IMR-90 (cell line): ENCODE measurements at places on chromosomes 3 and 15.

GRCh38 chr15:80480909-80481308, 76.7 kb downstream of the ARNT2 start:
- DNase-seq, result peak; percentile 97

DNA sequence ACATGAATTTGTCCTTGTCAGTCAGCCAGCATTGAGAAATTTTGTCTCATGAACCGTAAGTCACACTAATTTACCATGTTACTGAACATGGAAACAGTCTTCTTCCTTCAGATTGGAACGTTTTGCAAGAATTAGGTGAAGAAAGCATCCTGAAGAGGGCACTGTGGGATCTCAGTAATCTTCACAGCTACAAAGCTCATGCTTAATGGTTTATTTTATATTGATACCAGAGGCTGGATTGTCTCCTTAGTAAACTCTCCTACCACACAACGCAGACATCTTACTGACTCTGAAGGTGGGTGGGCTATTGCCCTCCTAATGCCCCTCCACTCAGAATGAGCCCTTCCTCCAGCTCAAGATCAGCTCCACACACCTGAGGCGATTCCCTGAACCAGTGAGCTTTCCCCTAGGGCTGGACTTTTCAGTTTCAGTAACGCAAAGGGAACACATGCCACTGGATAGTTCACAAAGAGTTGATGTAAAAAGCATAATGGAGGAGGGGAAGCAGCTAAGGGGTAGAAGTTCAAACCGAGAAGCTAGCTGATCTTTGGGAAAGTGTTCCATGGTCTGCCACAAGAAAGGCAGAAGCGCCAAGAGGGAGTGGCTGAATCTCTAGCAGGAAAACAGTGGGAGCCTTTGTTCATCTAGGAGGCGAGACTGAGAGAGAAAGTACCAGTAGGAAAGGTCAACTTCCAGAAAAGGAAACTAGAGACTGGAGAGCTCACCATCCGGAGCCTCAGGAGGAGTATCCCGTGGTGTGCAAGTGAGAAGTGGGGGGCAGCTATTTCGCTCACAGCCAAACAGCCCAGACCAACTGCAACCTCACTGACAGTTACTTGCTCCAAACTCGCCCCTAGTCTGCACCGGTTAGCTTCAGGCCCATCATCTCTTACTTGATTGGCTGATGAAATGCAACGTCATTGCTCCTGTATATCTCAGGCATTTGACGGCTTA, at the start of gene SLC9C1:
TSS of gene SLC9C1 (minus strand) at position 849 of the 954 bp plus-strand sequence. CDS start 7,425 bp downstream, outside the sequence.
- peak; percentile 74 for DNase-seq

DNA sequence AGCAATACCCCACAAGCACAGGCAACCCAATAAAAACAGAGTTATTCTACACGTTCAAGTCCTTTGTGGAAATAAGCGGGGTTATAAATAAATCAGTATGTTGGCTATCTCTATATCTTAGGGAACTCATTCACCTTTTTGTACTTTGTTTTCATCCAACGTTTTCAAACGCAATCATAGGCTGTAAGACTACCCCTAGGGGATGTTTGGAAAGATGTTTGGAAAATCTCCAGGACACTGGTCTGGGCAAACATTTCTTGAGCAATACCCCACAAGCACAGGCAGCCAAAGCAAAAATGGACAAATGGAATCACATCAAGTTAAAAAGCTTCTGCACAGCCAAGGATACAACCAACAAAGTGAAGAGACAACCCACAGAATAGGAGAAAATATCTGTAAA, 70.1 kb downstream of the CLDN11 start:
- DNase-seq, result peak; percentile 78

- DNase-seq, result no peak
Observed at GRCh38 chr15:43085921-43086320, 19.9 kb downstream of the UBR1 start.

GRCh38 chr3:30285188-30286006, 321.0 kb upstream of the TGFBR2 start:
- no peak for DNase-seq

- no peak for DNase-seq
Observed at GRCh38 chr15:92151741-92152140, 241.9 kb upstream of the ST8SIA2 start.

DNA sequence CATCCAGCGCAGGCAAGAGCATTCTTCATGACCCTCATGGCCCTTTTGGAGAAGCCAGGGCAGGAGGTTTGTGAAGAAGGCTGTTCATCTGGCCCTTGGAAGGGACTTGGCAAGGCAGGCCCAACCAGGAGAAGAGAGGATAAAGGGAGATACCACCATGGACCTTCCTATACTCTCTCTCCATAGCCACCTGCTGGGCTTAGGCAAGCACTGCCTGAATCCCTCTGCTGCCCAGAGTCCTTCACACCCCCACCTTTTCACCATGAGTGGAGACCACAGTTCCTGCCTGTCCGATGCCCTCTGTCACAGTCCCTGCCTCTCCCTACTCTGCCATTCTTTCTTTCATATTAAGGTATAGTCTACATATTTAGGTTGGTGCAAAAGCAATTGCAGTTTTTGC, 10.6 kb upstream of the SFMBT1 start:
- peak; percentile 24 for DNase-seq

GRCh38 chr3:186307594-186308221, 54.3 kb downstream of the DGKG start:
- DNase-seq, result peak; percentile 52

- DNase-seq, result peak; percentile 87
Observed at GRCh38 chr3:196440041-196440537, 7.9 kb upstream of the UBXN7 start.

DNA sequence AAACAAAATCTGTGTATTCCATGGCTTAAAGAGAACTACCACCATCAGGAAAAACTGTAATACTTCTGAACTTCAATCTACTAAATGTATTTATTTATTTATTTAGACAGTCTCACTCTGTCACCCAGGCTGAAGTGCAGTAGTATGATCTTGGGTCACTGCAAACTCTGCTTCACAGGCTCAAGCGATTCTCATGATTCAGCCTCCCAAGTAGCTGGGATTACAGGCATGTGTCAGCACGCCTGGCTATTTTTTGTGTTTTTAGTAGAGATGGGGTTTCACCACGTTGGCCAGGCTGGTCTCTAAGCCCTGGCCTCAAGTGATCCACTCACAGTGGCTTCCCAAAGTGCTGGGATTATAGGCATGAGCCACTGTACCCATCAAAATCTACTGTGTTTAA, 202.3 kb upstream of the POU1F1 start:
- no peak for DNase-seq

DNA sequence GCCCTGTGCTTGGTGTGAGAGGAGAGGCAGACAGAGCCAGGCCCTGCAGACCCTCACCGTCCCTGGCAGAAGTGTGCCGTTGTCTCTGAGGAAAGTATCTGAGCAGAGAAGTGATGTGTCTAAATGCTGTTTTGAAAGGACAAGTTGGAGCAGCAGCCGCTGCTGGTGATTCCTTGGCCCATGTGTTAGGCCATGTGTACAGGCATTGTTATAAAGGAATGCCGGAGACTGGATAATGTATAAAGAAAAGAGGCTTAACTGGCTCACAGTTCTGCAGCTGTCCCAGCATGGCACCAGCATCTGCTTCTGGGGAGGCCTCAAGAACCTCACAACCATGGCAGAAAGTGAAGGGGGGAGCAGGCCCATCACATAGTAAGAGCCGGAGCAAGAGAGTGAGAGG, 334.6 kb upstream of the ATP10A start:
- no peak for DNase-seq

- peak; percentile 47 for DNase-seq
Observed at GRCh38 chr15:80736560-80736959, 41.5 kb downstream of the ABHD17C start.

- no peak for DNase-seq
Observed at GRCh38 chr3:171200052-171200749, 173.7 kb upstream of the SLC2A2 start.

DNA sequence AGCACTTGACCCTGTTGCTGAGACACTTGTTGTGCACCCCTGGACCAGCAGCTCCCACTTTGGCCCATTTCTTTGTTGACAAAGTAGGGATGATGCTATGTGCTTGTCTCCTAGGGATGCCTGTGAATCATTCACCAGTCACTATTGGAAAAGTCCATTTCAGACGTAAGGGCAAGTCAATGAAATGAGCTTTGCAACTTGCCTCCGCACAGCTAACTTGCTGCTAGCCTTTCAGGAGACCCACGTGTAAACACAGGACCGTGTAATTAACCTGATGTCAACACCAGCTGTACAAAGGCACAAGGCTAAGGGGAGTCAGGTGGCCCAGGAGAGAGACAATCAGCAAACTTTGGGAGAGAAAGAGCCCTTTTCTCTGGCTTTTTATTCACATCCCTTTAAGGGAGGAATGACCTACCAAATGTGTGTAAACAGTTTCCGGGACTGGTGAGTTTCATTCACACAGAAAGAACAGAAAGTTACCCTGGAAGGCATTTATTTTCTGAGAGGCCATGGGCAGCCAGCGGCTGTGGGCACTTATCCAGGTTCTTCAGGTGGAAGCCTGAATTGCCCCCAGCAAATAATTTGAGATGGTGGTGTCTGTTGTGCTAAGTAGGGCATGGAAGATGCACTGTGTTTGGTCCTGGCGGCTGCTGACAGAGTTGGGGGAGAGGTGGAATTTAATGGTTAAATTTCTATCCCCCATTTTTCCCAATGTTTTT, 54.0 kb downstream of the TIPARP start:
- peak; percentile 71 for DNase-seq

DNA sequence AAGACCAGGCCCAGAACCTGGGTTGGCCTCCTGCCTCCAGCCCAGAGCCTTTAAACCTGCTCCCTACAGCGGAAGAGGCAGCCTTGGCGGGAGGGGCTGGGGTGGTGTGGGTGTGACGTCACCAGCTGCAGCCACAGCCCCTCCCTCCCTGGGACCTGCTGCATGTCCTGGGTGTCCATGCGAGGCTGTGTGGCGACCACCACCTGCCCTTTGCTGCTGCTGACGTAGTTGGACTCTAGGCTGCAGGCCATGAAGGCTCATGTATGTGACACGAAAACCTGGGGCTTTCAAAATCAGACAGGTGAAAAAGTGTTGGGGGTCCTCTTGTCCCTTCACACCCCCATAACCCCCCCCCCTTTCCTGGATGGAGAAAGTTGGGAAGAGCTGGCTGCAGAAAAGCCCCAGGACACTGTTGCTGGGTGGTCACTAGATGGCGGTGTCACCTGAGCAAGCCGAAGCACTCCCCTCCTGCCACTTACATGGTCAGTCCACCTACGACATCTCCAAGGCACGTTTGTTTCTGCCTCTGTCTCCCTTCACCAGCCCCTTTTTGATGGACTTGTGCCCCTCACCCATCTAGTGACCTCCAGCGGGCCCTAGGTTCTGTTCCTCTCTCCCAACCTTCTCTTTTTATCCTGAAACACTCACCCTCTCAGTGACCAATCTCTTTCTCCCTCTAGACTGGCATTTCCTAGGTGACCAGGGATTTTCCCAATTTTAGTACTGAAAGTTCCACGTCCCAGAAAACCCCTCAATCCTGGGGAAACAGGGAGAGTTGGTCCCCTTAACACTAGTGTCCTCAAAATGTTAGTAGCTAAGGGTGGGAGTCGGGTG, 35.2 kb downstream of the SLC6A20 start:
- DNase-seq, result peak; percentile 76

DNA sequence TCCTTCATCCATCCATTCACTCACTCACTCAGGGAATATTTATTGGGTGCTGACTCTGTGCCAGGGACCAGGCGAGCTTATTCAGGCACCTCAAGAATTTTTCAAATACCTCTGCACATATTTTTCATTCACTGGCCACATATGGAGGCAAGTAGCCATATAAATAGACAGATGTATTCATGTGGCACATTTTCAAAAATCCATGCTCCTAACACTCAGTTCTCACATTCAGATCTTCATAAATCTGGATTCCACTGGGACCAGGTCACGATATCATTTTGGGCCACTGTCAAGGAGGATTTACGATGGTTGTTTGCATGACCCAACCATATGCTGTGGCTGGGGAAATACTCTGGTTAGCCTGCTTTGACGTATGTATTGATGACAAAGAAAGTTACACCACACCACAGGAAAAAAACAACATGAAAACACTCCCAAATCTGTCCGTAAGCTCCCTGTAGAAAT, 241.8 kb upstream of the LRTM1 start:
- DNase-seq, result peak; percentile 100

DNA sequence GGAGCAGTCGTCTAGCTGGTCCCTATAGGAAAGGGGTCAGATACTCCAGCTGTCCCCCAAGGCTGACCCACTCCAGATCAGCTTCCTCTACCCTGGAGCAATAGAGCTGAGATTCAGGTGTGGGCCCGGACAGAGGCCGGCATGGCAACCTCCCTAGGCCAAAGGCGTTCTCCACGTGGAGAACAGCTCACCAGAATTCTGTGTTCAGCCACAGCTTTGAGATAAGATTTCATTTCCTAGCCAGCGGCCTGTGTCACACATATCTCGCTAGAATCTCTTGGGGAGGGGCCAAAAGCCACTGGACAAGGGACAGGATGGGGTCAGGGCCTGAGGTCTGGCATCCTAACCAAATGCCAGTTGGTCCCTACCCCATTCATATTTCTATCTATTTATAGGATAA, 20.1 kb downstream of the SRGAP3 start:
- DNase-seq, result no peak

- peak; percentile 46 for DNase-seq
Observed at GRCh38 chr3:123667784-123668183, 82.9 kb upstream of the HACD2 start.

- DNase-seq, result no peak
Observed at GRCh38 chr15:50909010-50909317, 481 bp downstream of the AP4E1 start.

DNA sequence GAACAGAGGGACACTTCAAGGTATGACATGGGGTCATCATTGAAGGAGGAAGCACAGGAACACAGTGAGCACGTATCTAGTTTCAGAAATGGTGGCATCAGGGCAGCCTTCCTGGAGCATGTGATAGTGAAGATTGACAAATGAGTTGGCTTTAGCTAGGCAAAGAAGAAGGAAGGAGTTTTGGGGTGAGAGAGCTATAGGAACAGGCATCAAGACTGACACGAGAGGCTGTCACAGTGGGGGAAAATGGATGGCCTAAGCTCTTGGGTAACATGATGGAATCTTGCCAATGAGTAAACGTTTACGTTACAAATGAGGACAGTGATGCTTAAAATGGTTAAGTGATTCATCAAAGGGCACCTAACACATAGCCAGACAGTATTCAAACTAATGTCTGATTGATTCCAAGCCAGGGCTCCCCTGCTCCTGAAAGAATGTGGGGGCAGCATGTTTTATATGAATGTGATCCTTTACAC, 23.1 kb upstream of the GPR171 start:
- DNase-seq, result peak; percentile 92

- no peak for DNase-seq
Observed at GRCh38 chr3:170189398-170190256, 8.1 kb upstream of the PHC3 start.

GRCh38 chr15:59587085-59587826, 24.3 kb upstream of the GCNT3 start:
- no peak for DNase-seq

GRCh38 chr3:175274056-175274455, 414.9 kb downstream of the NAALADL2 start:
- no peak for DNase-seq

GRCh38 chr3:58683001-58683458, 16.5 kb upstream of the FAM3D start:
- no peak for DNase-seq

GRCh38 chr3:106386050-106386449, 517.2 kb upstream of the CBLB start:
- DNase-seq, result no peak

- DNase-seq, result no peak
Observed at GRCh38 chr3:27138005-27138404, 231.2 kb downstream of the NEK10 start.
